Hindlimb muscle (tissue), 1 donor: ENCODE measurements at places on chromosomes 1 and 21. TPM values are rescaled to one million over a fixed set of nuclear protein-coding genes. Genes with fewer than 3 reads are reported as not detected.

DNA sequence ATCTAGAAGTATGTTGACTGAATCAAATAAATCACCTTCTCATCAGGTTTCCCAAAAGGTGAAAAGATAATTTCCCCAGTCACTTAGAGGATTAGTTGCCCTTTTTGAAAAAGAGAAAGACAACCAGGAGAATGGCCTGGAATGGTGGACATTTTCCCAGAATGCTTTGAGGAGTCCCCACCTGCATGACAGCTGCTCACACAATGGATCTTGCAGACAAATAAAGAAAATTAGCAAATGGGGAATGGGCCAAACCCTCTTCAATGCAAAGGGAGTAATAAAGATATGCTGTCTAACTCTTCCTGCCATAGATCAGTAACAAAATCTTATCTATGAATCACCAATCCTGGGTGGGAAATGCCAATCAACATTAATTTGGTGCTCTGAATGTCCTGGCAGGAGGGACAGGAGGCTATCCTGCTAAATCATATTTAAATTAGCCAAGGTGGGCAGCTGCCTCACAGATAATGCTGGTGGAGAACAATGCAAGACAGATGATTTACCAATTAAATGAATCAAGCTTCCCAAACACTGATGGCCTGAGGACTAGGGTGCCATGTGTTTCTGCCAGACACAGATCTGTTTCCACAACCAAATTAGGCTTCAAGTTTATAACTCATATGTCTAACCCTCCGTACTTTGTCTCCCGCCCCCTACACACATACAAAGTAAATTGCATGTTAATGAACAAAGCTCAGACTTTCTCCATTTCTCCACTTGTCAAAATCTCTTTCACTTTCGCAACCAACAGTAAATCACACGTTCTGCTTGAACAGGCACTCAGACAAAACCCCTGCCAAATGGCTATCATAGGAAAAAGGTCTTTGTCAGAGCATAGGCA, 488.0 kb upstream of the PLXNA2 start:
- DNase-seq: no peak

- no peak for DNase-seq
These were observed 100.3 kb downstream of the CACNA1E start for GRCh38 chr1:181583598-181583997.

DNA sequence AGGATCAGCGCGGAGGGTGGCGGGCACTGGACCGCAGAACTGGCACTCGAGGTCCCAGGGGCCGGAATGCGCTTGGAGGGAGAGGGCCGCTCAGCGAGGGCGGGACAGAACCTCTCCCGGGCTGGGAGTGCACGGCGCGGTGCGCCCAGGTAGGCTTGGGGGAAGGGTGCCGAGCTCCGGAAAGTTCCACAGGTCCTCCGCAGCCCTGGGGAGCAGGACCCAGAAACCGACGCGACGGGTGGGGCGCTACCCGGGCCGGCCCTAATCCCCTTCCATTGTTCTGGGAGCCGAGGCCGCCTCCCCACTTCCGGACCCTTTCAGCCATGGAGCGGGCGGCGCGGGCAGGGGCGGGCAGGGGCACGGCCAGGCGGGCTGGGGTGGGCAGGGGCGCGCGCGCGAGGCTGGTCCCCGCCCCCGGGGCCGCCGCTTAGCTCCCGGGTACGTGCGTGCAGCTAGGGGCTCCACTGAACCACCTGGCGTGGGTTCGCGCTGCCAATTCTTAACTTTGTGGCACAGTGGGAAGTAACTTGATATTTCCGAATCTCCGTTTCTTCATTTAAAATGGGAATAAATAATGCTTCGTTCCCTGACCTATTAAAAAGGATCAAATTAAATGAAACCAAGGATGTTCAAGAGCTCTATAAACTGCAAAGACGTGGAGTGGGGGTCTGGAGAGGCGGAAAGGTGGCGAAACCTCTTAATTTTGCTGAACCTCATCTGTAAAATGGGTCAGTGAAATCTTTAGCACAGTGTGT, 20.7 kb downstream of the LGR6 start:
- no peak for DNase-seq

DNA sequence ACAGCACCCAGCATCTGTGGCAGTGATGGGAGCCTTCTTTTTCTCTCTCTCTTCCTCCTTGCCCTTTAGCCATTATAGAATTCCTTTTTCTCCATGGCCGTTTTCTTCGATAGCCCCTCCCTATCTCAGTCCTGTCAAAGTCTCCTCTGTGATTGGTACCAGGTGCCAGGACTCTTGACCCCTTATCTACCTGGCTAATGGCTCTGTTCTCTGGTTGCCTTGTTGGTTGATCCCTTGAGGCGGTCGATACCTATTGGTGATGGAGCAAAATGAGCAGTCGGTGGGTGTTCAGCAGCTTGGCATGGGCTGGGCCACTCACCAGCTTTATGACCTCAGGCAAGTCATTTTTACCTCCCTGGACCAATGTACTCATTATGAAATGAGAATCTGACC, 2.0 kb downstream of the ATF3 start:
- no peak for DNase-seq

DNA sequence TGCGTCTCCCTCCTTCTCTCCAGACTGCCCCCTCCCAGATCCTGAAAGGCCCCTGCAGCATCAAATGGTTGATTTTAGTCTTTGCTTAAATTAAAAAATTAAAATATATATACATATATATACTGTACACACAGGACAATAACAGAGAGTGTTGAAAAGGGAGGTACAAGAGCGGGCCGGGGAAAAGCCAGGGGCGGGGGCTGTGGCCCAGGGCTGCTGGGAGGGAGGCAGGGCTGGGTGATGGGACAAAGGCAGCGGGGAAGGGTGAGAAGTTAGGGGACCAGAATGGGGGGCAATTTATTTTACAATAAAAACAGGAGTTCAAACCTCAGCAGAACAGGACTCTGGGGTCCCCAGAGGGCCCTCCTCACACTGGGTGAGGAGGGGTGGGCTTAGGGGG, 10.5 kb downstream of the ARL8A start:
- DNase-seq: no peak

EPHA8 gene
- not detected for polyA plus RNA-seq

OR2L13 gene
- not detected for polyA plus RNA-seq

TMEM82 gene
- not detected for polyA plus RNA-seq
